ENCODE measurements at places on chromosomes 12 and 14.
A peak's percentile ranks its signal among the peaks of the same experiment; 100 is the strongest.

DNA sequence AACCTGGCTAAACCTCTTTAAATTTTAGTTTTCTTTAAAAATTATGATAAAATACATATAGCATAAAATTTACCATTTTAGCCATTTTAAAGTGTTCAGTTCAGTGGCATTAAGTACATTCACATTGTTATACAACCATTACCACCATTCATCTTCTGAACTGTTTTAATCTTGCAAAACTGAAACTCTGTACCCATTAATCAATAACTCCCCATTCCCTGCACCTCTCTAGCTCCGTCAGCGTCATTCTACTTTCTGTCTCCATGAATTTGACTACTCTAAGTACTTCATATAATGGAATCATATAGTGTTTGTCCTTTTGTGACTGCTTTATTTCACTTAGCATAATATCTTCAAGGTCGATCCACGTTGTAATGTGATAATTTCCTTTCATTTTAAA lies 75.8 kb upstream of the DDHD1 start:
- H3K4me1 ChIP-seq: peaks cover 5% of the 10 kb centered on the region
- DNase-seq: no peak
- H3K4me3 ChIP-seq: no peak overlapping the region
- H3K27ac ChIP-seq: no peak overlapping the region
- H3K36me3 ChIP-seq: peaks cover 3% of the 10 kb centered on the region
- peaks cover 2% of the 10 kb centered on the region for H3K27me3 ChIP-seq

DNA sequence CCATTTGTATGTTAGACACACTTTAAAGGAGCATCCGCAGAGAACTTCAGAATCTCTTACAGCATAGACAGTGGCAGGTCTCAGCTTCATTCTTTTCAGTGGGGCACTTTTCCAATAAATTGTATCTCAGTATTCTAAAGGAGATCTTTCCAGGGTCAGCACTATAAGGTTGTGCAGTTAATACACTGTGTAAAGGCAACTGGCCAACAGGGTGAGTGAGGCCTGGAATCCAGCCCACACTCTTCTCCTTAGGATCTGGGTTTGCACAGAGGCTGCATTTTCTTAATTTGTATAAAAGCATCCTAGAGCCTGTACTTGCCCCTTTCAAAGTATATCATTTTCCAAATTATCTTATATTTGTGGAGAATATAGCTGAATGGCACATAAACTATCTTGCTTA lies 94.2 kb downstream of the MYF5 start:
- no peaks in the 10 kb centered on the region for H3K27me3 ChIP-seq
- H3K36me3 ChIP-seq: no peaks in the 10 kb centered on the region
- DNase-seq: no peak
- H3K27ac ChIP-seq: no peak overlapping the region

DNA sequence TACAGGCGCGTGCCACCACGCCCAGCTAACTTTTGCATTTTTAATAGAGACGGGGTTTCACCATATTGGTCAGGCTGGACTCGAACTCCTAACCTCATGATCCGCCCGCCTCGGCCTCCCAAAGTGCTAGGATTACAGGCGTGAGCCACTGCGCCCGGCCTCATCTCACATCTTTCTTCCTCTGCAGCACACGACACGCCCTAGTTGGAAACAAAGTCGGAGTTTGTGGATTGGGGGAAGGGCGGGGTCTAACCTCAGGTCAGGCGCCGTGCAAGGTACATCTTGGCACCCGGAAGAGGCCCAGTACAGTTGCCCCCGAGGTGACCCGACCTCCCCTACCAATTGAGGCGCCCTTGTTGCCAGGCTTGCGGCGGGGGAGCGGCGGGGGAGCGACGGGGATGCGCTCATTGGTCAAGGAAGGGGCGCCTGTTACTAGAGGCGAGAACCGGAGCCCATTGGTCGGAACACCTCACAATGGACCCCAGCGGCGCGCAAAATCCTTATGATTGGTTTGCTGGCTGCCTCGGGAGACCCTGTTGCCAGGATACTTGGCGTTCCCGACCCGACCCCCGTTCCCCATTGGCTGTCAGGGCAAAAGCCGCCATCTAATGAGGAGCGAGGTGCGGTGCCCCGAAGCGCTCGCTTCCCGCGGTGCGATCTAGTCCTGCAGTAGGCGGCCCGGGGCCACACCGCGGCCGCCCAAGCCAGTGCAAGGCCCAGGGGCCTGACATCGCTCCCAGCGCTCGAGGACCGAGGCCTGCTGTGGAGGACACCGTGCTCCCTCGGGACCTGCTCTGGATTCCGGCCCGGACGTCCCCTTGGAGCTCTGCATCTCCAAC lies at the start of gene REC8:
Gene REC8, plus strand, starts transcription at position 659 of the 839 bp plus-strand sequence. CDS start 473 bp downstream, outside the sequence.
- peaks cover 24% of the 10 kb centered on the region for H3K4me1 ChIP-seq
- DNase-seq: no peak
- peaks cover 38% of the 10 kb centered on the region for H3K36me3 ChIP-seq

DNA sequence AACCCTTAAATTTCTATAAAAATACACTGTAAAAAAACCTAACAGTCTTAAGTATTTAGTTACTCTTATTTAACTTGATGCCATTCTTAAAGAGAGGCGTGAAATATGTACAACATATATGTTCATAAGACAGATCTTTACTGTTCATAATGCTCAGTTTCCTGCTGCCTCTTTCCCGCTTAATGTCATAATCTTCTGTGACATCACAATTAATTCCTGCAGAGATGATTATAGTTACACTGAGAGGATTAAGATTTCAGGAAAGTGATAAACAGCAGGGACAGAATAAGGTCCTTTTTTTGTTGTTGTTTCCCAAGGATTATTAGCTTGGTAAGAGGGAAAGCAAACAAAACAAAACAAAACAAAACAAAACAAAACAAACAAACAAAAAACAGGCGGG lies 801.4 kb downstream of the FLRT2 start:
- H3K4me3 ChIP-seq: no peak overlapping the region
- H3K4me1 ChIP-seq: no peaks in the 10 kb centered on the region
- no peak for DNase-seq
- H3K36me3 ChIP-seq: no peaks in the 10 kb centered on the region
- H3K27ac ChIP-seq: no peak overlapping the region

GRCh38 chr12:4448943-4449850 lies 3.6 kb upstream of the FGF6 start:
- H3K27ac ChIP-seq: no peak overlapping the region
- H3K4me1 ChIP-seq: peaks cover 11% of the 10 kb centered on the region
- H3K4me3 ChIP-seq: no peak overlapping the region
- DNase-seq: no peak
- H3K36me3 ChIP-seq: no peaks in the 10 kb centered on the region
- peaks cover 24% of the 10 kb centered on the region for H3K27me3 ChIP-seq

DNA sequence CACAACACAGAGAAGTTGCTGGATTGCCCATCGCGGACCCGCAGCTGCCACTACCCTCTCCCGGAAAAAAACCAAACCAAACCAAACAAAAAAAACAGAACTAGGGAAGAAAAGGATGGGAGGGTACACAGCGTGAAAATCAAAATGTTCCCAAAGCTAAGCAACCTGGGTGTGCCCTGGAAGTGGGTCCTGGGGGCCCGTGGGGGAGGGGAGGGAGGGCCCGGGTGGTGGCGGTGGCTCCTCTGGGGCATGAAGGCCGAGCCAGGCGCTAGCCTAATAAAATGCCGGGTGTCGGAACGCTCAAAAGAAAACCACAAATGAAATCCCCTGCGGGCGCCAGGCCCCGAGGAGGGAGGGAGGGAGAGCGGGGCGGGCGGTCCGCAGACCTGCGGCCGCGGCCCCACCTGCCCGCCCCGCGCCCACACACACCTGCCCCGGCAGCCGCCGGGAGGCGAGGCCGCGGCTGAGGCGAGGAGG lies 787 bp downstream of the HECTD4 start:
- peak overlapping the region; percentile 88 for H3K27ac ChIP-seq
- DNase-seq: peak; percentile 29
- peak overlapping the region; percentile 95 for H3K4me3 ChIP-seq
- H3K27me3 ChIP-seq: no peaks in the 10 kb centered on the region

DNA sequence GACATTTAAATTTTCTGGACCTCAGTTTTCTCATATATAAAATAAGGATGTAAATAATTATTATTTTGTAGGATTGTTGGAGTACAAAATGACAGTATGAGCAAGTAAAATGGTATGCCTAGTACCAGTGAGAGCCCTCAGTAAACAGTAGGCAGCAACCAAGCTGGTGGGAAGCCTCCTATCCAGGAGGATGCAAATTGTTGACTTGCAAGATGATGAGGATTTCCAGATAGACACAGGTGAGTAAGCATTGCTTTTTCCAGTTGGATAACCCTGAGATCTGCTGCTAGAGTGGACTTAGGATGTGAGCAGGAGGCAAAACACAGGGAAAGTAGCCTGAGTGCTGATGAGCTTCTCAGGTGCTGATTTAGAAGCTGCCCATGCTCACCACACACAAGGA lies 28.2 kb upstream of the AMIGO2 start:
- peaks cover 35% of the 10 kb centered on the region for H3K36me3 ChIP-seq
- H3K27me3 ChIP-seq: no peaks in the 10 kb centered on the region
- H3K4me1 ChIP-seq: peaks cover 24% of the 10 kb centered on the region

DNA sequence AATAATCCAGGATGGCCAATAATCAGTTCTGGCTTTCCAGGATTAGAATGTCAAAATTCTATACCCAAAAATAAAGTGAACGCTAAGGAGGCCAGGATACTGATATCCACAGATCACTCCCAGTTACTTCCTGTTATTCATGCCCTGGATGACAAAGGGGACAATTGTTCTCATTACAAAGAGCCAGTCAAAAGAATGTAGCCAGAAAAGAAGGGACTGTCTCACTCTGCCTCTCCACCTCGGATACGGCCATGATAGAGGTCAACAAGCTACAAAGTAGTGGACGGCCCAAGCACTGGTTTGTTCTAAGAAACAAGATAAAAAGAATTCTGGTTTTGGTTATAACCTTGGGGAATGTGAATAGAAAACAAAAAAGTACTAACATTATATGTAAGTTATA lies 116.1 kb upstream of the ATF7IP start:
- DNase-seq: no peak
- H3K4me3 ChIP-seq: no peak overlapping the region
- no peak overlapping the region for H3K27ac ChIP-seq

GRCh38 chr12:14167005-14167628 lies 185.7 kb upstream of the GRIN2B start:
- H3K4me1 ChIP-seq: no peaks in the 10 kb centered on the region
- no peak overlapping the region for H3K27ac ChIP-seq
- H3K36me3 ChIP-seq: no peaks in the 10 kb centered on the region
- DNase-seq: peak; percentile 8

GRCh38 chr12:1928439-1929121 lies 10.1 kb upstream of the CACNA2D4 start:
- no peaks in the 10 kb centered on the region for H3K36me3 ChIP-seq
- DNase-seq: no peak
- peaks cover 3% of the 10 kb centered on the region for H3K27me3 ChIP-seq
- no peak overlapping the region for H3K4me3 ChIP-seq
- peaks cover 9% of the 10 kb centered on the region for H3K4me1 ChIP-seq
- H3K27ac ChIP-seq: no peak overlapping the region

DNA sequence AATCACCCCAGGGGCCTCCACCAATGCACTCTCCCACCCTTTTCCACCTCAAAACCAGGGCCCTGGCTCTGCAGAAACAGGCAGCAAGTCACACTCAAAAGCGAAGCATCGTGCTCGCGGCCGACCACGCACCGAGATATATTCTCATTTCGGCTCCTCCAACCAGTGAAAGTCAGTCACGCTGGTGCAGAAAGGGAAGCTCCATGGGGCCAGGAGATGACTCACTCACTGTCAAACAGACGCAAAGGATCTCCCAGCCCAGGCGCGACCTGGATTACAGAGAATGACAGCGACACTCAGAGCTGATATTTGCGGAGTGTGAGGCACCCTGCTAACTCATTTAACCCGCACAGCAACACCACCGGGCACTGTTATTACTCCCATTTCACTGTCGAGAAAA lies 173.6 kb downstream of the CALM1 start:
- no peak overlapping the region for H3K4me3 ChIP-seq
- peaks cover 2% of the 10 kb centered on the region for H3K27me3 ChIP-seq
- no peaks in the 10 kb centered on the region for H3K36me3 ChIP-seq
- DNase-seq: no peak
- no peaks in the 10 kb centered on the region for H3K4me1 ChIP-seq

DNA sequence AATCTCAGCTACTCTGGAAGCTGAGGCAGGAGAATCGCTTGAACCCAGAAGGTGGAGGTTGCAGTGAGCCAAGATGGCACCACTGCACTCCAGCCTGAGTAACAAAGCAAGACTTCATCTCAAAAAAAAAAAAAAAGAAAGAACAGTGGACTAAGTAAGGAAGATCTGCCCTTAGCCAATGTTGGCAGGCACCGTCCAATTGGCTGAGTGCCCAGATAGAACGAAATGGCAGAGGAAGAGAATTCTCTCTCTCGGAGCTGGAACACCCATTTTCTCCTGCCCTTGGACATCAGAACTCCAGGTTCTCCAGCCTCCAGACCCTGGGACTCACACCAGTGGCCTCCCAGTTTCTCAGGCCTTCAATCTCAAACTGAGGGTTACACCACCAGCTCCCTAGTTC lies 49.9 kb downstream of the ESR2 start:
- no peak overlapping the region for H3K27ac ChIP-seq
- H3K4me3 ChIP-seq: no peak overlapping the region
- H3K36me3 ChIP-seq: no peaks in the 10 kb centered on the region
- no peak for DNase-seq

DNA sequence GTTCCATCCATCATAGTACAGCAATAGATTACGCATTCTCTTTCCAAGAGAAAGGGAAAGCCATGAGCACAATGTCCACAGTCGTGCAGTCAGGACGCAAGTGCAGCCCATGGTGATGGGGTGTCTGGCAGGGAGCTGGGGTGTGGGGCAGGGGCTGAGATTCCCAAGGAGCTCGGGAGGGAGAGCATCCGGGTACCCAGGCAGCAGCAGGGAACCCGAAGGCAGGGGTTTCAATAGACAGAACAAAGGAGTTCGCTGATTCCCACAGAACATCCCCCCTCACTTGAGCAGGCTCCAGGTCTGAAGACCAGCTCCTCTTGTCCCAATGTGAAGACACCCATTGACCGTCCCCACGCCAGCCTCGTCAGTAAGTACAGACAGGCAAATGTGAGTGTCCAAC lies 13.5 kb downstream of the ANHX start:
- no peak overlapping the region for H3K27ac ChIP-seq
- H3K4me3 ChIP-seq: no peak overlapping the region
- no peaks in the 10 kb centered on the region for H3K36me3 ChIP-seq
- no peaks in the 10 kb centered on the region for H3K4me1 ChIP-seq
- no peak for DNase-seq

- H3K4me1 ChIP-seq: peaks cover 75% of the 10 kb centered on the region
- DNase-seq: no peak
Measured at GRCh38 chr14:102829016-102829548, 51.8 kb downstream of the TRAF3 start.

- H3K4me1 ChIP-seq: no peaks in the 10 kb centered on the region
- DNase-seq: no peak
- H3K4me3 ChIP-seq: no peak overlapping the region
Measured at GRCh38 chr12:111285200-111285599, 83.7 kb downstream of the PHETA1 start.

- peaks cover 31% of the 10 kb centered on the region for H3K4me1 ChIP-seq
- DNase-seq: peak; percentile 35
- H3K4me3 ChIP-seq: peak overlapping the region; percentile 82
- H3K27me3 ChIP-seq: peaks cover 15% of the 10 kb centered on the region
Measured at GRCh38 chr12:132185705-132186104, 41.4 kb downstream of the NOC4L start.
